Activated CD4-positive, alpha-beta T cell treated with anti-CD3 and anti-CD28 coated beads, Interleukin-2, amount 50 U/mL, for 4 hours (primary cell): ENCODE measurements at places on chromosomes 13 and 19.

DNA sequence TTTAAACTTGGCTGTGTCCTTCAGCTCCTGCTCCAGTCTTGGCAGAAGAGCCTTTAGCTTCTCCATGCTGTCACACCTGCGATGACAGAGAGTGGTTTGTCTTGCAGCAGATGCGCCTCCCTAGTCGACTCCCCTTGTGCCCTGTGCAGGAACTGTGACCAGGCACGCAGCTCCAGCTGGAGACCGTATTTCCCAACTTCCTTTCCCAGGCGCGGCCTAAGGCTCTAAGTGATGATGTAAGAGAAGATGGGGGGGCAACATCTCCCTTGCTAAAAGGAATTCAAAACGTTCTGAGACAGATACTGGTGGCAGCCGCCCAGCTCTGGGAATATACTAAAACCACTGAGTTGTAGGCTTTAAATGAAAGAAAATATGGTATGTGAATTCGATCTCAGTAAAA, 16.3 kb downstream of the DCUN1D2 start:
- DNase-seq = no peak

GRCh38 chr13:110812121-110812868, 98.8 kb downstream of the ING1 start:
- no peak for DNase-seq

DNA sequence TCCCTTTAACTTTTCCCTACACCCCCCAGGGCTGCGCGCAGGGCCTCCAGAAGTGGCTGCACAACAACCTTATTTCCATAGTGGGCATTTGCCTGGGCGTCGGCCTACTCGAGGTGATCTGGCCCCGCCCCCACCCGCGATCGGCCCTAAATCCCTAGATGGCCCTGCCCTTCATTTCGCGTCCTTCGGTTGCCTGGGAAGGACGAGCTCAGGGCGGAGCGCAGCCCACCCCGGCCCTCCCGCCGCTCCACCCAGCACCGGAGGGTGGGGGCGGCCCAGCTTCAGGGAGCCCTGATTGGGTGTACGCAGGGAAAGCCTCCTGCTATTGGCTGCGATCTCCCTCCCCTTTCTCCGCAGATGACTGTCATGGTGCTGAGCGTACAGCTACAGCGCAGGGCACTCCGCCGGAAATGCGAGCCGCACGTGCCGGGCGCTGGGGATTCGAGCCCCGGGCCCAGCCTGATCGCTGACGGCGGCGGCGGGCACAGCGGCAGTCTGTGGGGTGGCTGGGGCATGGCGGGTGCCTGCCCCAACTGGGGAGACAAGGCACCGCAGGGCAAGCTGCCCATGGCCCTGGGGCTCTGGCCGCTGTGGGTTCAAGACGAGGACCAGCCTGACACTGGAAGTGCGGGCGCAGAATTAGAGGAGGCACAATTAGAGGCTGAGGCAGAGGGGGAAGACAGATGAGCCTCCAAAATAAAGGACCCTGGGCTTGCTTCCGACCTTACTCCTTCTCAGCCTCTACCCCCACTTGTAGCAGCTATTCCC, 4.3 kb downstream of the CD37 start:
- DNase-seq = no peak

GRCh38 chr19:29212356-29212647, 649 bp downstream of the UQCRFS1 start:
- no peak for DNase-seq

DNA sequence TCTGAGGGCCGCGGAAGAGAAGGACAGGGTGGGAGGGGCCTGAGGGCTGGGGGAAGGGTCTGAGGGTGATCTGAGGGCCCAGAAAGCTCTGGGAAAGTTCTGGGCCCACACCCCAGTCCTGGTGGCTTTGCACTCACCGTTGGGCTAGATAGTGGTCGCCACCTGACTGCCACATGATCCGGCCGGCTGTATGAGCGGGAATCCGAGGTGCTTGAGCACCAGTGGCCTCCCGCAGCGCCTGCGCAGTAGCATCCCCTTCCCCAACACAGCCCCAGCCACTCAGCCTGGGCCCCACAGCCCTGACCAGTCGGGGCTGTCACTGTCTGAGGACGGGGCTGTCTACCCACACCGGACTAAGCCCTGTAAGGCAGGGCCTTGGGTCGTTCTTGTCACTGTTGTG, 15.0 kb downstream of the PRODH2 start:
- no peak for DNase-seq

GRCh38 chr19:55386493-55386971, 800 bp downstream of the RPL28 start:
- DNase-seq = no peak

DNA sequence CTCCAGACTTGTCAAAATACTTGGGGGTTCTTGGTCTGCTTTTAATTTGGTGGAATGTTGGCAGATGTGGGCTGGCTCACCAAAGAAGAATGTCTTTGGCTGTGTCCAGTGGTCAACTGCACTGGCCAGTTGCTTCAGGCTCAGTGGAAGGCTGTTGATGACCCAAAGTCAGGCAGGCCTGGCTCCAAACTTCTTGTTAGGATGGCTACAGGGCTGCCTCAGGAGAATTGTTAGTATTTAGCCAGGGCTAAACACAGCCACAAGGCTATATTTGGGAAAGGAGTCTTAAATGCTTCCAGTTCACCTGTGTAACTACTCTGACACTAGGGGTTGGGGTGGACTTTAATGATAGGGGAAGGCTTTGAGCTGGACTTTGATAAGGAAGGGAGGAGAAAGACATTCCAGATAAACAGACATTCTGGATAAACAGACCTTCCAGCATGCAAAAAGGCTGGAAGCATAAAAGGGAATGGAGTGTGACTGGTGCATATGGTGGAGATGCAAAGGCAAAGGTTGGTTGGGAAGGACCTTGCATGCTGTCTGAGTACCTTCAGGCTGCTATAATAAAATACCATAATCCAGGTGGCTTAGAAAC, 116.8 kb downstream of the FOXO1 start:
- DNase-seq = no peak

DNA sequence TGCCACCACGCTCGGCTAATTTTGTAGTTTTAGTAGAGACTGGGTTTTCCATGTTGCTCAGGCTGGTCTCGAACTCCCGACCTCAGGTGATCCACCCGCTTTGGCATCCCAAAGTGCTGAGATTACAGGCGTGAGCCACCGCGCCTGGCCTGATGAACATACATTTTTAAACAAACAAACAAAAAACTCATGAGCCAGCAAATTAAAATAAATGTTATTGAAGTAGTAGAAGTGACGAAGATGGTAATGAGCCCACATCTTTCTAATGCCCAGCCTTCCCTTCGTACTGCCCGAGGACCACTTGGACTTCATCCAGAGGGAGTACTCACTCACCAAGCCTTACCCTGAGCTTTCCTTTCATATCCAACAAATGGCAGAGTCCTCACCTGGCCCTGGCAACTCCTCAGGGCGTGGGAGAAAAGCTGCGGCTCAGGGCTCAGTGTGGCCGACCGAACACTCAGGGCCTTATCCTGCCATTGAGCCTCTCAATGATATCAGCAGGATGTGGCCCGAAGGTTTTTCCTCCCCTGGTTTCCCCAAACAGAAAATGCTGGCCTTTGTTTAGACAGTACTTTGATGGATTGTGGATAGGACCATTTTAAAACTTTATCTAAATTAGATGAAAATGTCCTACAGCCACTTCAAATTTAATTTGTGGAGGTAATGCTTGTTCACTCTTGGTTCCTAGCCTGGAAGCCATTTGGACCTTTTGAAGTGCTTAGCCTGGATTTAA, 22.8 kb upstream of the ABCC4 start:
- DNase-seq = no peak

GRCh38 chr13:23966691-23967615, 69.7 kb upstream of the C1QTNF9B start:
- DNase-seq = no peak

DNA sequence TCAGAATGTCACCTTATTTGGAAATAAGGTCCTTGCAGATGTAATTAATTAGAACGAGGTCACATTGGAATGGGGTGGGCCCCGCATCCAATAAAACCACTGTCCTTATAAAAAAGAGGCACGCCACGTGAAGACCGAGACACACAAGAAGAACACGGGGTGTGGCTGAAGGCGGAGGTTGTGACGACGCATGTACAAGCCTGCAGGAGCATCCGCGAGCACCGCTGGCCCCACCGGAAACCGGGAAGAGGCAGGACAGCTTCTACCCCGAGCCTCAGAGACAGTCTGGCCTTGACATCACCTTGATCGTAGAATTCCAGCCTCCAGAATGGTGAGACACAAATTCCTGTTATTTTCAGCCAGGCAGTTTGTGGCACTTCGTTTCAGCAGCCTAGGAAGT, 177.9 kb downstream of the COL4A1 start:
- DNase-seq = no peak

GRCh38 chr19:29806098-29806866, 5.5 kb upstream of the CCNE1 start:
- no peak for DNase-seq

DNA sequence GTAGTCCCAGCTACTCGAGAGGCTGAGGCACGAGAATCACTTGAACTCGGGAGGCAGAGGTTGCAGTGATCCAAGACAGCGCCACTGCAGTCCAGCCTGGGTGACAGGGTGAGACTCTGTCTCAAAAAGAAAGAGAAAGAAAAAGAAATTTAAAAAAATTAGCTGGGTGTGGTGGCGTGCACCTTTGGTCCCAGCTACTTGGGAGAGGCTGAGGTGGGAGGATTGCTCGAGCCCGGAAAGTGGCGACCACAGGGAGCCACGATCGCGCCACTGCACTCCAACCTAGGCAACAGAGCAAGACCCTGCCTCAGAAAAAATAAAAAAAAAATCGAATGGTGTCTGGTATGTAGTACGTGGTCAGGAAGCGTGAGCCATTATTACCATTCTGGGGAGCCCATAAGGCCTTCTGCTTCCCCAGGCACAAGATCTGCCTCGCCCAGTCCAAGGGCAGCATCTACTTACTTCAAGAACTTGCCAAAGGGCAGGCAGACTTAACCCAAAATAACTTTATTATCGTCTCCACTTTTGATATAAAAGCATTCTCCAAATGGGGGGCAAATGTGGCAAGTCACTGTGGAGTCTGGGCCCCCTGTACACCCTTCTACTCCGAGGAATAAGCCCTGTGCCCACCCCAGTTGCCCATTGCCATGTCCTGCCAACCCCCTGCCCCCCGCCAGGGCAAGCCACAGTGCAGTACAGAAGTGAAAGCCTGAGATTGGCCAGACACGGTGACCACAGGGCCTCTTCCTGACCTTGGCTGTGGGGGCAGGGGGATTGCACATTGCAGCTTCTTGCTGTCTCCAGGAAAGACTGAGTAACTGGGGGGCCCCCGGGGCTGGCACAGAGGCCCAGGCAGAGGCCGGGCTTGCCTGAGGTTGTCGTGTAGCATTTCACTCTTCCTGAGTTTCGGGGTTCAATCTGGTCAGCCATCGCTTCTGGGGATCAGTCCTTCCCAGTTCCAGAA, 12.6 kb downstream of the CCL25 start:
- DNase-seq = no peak

DNA sequence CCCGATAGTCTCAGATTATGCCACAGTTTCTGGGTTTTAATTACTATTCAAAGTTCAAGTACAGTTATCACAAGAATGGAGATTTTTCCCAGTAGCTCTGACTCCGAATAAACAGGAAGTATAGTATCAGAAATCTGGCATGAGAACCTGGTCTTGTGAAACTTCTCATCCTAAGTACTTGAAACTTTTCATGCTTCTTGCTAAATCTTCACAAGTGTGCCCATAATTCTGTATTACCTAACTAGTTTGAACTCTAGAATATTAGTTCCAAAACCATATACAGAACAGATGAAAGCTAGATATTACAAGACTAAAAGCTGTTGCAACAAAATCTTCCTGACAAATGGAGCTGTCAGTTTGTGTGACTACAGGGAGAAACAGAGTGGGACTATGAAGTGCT, 70.5 kb upstream of the CSNK1A1L start:
- DNase-seq = no peak

DNA sequence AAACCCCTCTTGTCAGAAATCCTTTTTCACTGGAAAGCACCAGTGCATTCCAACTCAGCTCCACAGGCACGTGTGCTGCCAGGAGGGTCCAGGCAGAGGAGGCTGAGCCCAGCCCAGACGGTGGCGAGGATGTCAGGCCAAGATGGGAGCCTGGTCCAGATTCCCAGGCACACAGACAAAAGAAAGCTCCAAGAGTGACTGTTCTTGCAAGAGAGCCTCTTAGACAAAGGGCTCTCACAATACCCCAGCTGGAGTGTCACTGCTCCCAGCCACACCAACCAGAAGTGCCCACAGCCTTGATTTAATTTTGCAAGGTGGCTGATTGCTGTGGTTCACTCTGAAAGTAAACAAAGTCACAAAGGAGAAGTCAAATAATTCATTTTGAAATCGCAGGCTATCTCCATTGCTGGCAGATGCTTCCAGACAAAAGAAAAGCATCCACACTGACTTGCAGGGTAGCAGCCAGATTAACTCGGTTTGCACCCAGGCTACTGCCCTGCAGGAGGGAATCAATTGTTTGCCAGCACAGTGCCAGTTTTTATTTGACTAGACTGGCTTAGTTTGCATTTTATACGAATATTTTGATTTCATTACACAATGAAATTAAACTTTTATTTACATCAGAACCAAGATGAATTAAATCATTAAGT, 95.1 kb downstream of the RAB20 start:
- DNase-seq = no peak

GRCh38 chr19:39995794-39996193, 1.1 kb upstream of the ZNF546 start:
- no peak for DNase-seq

DNA sequence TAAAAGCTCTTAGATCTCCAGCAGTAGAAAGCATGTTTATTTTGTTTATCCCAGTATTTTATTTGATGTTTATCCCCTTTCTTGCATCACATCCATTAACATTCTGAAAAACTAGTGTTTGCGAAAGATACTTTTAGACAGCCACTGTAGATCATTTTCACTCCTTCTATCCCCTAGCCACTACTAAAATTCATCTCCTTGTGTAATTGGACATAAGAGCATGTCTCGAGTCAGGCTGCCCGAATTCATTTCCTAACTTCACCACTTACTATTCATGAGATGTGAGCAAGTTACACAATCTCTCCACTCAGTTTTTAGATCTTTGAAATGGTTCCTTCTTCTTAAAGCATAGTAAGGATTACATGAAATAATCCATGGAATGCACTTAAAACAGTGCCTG, 514.0 kb downstream of the KLF5 start:
- no peak for DNase-seq

GRCh38 chr19:51163257-51163656, 21.2 kb downstream of the SIGLEC7 start:
- no peak for DNase-seq

GRCh38 chr19:35751839-35752745, 3.7 kb downstream of the LIN37 start:
- DNase-seq = no peak
